Erythroblast (primary cell): ENCODE measurements at places on chromosomes 3 and 15.

GRCh38 chr15:58731756-58732535, 17.6 kb downstream of the ADAM10 start:
- DNase-seq, result peak; percentile 31

GRCh38 chr3:159645874-159646273, 342.8 kb upstream of the IL12A start:
- no peak for DNase-seq

DNA sequence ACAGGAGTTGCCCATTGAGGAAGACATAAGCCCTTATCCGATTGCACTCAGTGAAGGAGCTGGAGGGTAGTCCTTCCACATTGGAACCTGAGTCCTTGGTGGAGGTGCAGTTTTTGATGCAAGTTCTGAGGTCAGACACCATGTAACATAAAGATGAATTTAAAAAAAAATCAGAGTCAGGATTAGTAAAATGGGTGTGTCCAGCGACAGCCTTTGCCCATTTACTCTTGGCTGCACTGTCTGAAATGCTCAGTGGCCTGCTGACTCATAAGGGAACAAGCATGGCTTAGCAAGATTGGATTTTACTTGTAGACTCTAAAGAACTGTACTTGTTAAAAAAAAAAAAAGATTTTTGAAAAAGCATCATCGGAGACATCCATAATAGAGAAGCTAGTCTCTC, 241.1 kb upstream of the TOPAZ1 start:
- no peak for DNase-seq

- no peak for DNase-seq
These were observed 427.3 kb downstream of the MFSD1 start for GRCh38 chr3:159229116-159229680.

DNA sequence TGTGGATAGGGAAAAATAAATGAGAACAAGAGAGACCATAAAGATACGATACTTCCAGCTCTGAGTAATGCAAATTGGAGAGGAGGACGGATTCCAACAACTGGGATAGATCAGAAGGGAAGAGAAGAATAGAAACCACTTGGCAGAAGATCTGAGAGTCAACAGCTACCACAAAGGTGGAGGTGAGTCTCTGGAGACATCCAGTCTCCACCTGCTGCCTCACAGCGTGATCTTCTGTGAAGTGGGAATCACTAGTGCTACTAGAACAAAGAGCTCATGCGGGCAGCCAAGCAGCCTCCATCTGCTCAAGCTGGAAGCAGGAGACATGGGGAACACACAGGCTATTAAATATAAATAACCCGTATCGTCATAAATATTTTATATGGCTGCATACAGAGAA, 558.5 kb upstream of the CFAP20DC start:
- no peak for DNase-seq

DNA sequence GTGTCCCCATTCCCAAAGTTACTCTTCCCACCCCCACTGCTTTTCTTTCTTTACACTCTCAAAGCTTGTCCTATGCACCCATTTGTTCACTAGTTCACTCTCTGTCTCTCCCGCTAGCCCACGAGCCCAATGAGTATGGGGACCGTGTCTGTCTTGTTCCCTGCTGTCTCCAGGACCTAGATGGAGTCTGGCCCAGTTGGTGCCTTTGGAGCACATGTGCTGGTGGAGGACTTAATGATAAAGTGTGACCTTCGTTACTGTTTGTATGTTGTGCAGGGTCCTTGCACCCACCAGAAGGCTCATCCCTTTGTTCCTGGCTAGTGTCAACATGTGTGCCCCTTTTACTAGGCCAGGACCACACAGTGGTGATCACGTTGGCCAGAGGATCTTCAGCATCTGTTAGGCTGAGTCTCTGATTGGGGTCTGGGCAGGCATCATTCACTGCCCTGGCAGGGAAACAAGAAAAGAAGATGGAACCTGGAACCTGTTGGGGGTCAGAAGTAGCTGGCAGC, 7.4 kb downstream of the CISH start:
- no peak for DNase-seq

- no peak for DNase-seq
These were observed 36.5 kb downstream of the ADAMTS9 start for GRCh38 chr3:64651303-64651702.

DNA sequence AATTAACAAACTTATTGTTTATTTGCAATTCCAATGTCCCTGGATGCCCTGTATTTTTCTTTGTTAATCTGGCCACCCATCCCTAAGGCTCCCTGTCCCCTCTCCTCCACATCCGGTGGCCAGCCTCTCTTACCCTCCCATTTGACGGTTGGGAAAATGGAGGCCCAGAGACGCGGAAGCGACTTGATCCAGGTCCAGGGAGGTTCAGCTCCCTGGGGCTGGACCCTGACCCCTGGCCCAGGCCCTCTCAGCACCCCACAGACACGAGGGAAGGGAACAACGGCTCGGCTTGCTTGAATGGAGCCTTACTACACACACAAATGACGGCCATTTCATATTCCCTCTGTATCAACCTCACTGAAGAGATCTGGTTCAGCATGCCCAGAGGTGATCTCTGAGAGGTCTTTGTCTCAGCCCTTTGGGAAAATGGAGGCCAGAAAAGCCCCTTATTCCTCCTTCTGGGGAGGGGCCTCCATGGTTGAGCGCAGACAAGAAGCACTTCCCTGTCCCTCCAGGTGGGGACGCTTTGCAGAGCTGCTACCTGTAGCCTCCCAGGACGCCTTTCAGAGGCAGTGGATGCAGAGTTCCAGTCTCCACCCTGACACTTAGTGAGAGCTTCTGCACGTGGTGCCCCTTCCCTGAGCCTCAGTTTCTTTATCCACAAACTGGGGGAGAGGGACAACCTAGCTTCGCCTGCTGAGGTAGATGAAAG, 82.1 kb downstream of the ATP2B2 start:
- DNase-seq, result no peak

DNA sequence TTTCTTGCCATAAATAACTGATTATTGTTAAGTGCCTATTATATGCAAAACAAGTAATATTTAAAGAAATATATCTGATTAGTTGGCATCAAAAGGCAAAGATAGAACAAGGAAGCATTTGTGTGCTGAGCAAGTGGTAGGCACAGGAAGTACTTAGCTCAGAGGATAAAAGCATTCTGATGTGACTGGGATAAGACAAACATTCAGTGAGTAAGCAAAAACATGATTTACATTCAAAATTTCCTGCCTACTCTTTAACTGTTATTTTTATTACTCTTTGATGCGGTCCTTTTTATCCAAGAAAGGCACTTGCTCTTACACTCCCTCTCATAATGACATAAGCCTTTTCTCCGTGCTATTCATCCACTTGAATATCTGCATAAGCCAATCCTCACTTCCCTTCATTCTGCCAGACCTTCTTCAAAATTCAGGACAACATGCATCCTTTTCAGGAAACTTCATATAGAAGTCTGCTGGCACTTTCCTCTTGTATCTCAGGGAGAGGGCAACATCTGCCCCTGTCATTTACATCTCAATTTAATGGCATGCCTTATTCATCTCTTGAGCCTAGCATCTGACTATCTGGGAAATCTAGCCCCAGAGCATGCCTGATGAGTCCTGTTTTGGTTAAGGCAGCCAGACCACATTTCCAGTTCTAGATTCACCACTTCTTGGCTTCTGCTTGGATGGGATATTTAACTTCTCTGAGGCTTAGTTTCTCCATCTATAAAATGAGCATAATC, 478.2 kb upstream of the ROBO2 start:
- DNase-seq, result no peak

DNA sequence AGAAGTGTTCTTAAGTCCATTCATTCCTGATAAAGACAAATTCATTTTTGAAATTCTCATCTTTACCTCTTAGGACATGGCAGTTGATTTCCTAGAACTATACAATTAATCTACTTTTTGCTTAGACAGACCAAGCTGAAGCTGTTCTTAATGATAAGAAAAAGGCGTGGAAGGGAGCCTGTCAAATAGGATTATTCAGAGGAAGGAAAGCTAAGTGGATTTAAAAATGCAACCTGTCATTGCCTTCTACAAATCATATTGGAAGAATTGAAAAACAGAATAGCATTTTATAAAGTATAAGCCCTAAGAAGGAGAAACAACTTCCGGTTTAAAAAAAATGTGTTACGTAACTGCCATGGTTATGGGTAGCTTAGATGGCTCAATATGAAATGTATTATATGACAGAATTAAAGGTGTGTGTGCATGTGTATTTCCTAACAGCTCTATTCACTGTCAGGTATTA, 81.2 kb upstream of the RAP2B start:
- DNase-seq, result peak; percentile 93

DNA sequence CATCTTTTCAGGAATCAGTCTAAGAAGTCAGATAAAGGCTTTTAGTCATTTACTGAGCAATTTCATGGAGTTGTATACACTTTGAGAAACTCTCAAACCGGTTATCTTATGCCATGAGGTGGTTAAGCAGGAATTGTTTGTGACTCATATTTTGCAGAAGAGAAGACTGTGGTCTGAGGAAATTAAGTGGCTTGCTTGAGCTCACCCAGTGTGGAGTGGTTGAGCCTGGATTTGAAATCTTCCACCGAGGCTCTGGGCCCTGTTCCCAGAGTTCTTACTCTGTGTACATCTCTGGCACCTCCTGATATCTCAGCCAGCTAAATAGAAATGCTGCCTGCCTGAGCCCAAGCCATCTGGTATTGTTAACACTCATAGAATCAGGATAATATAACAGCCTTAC, 37.8 kb upstream of the BCL6 start:
- no peak for DNase-seq

GRCh38 chr3:160474416-160474838, 24.8 kb upstream of the TRIM59 start:
- DNase-seq, result no peak
